Left renal pelvis (tissue), 4 donors: ENCODE measurements at places on chromosomes 11 and 22.

DNA sequence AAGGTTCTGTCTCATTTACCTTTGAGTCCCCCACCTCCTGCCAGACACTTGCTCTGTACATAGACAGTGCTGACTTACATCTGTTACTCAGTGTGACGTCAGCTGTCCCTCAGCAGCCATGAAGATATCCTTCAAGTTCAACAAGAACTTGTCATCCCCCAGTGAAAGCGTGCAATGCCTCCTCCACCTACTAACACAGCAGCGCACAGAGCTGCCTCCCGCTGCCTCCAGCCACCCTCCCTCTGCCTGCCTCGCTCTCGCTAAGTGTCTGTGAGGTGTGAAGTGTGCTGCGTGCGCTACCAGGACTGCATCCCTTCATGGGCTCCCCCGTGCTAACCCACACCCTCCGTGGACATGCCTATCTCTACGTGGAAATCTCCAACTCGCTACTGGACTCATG lies 621.4 kb downstream of the BRD1 start:
- no peak for DNase-seq

- DNase-seq, result no peak
Observed at GRCh38 chr11:2530131-2530854, 85.5 kb downstream of the KCNQ1 start.

DNA sequence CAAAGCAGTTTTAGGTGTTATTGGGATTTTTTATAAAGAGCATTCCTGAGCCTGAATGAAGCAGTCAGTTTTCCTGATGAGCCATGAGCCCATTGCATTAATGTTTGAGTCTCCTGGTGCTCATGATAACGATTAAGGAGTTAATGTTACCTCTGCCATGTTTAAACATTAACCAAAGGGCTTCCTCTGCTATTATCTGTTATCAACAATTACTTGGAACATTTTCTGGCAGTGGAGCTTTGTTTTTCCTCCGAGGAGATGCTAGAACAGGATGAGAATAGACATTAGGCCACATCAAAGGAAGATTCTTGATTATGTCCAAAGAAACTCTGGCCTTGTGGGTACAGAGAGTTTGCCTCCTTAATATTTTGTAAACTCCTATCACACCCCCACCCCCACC lies 49.9 kb downstream of the ZNRF3 start:
- DNase-seq, result no peak

DNA sequence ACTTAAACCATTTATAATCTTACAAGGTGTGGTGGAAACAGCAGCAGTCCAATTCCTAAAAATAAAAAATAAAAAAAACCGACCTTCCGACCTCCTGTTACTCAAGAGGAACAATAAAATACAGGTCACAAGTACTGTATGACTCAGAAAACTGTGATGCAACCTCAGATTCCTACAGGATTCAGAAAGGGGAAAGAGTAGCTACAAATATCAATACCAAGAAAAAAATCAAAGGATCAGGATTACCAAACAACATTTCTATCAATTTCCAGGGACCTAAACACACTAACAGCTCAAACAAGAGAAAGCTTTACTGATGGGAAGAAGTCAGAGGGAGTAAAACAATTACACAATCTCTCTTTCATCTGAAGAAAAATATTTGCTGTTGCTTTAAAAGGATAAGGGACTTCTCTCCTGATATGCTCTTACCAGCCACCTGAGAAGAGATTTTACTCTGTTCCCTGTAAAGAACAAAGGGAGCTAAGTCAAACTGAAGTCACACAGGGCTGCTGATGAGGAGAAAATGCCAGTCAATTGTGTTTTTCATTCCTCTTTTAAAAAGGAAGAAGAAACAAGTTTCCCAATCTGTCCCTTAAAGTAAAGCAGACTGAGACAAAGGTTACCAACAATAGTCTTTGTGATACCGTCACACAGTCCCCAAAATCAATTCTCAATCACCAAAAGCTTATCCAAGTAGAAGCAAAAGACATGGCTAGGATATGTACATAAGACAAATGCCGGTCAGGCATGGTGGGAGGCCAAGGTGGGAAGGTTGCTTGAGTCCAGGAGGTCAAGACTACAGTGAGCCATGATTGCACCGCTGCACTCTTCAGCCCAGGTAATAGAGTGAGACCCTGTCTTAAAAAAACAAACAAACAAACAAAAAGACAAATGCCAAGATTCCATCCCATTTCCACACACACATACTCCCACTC lies 39.3 kb downstream of the AMBRA1 start:
- no peak for DNase-seq
